Brain (organoid and tissue), 16 donors: ENCODE measurements at places on chromosomes 2 and 18. TPM values are rescaled to one million over a fixed set of nuclear protein-coding genes. Genes with fewer than 3 reads are reported as not detected.
A peak's percentile ranks its signal among the peaks of the same experiment; 100 is the strongest.

Gene DAW1
- polyA plus RNA-seq, result not detected

DNA sequence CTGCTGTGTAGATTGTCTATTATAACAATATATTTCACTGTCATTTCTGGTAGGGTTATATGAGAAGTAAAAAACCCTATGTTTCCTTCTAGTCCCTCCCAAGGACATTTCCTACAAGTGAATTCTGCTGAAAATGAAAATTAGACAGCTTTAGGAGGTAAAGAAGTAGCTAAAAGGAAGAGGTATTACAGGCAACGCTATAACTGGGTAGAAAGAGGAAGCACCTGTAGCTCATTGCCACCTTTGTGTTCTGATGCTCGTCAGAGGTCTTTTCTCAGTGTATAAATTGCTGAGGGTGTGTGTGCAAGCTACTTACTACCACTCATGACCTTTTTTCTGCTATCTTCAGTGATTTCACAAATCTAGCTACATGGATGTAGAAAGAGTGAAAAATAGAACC is 1.4 kb downstream of the DNAJC10 start:
- DNase-seq, result no peak

Gene SH3RF3
- 2.3 TPM for polyA plus RNA-seq

GRCh38 chr2:128069769-128070168 is 21.2 kb upstream of the UGGT1 start:
- DNase-seq, result no peak

DNA sequence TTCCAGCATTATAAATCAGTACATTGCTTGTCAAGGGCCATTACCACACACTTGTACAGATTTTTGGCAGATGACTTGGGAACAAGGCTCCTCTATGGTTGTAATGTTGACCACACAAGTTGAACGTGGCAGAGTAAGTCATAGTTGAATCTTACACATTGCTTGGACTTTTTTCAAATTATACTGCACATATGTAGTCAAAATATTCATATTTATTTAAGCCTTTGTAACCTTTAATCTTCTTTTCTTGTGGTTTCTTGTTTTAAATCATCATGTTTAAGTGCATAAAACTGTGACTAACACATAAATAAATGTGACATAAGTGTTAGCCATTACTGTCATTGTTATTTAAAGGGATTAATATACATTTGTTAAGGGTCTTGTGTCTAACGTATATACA is 52.1 kb upstream of the EPB41L5 start:
- DNase-seq, result no peak

DNA sequence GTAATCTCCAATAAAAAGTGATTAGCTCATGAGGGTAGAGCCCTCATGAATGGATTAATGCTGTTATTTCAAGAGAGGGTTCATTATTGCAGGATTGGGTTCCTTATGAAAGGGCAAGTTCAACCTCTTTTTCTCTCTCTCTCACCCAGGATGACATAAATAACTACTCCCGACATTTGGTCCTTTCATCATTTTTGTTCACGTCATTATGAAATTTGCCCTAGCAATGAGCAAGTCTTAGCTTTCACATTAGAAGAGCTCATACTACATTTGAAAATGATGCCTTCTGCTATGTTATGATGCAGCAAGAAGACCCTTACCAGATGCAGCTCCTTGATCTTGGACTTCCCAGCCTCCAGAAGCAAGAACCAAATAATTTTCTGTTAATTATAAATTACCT is 152.5 kb downstream of the ICOS start:
- no peak for DNase-seq

Gene POTEC
- polyA plus RNA-seq, result not detected

Gene ZNF519
- 2.8 TPM for polyA plus RNA-seq

DNA sequence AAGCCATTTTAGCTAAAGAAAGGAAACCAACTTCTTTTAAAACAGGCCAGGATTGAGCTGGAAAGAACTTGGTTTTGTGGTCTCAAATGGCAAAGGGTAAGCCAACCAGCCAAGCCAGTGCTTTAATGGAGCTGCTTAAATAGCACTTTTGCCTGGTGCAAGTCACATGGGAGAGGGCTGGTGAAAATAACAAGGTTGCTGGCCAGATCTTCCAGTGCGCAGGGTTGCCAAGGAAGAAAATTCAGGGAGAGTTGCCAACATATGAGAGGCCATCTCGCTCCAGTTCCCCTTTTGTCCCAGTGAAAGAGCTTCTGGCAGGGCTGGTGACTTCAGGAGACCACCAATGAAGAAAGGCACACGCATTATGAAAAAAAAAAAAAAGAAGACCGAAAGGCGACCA is 57.3 kb downstream of the IRS1 start:
- DNase-seq, result peak; percentile 84

DNA sequence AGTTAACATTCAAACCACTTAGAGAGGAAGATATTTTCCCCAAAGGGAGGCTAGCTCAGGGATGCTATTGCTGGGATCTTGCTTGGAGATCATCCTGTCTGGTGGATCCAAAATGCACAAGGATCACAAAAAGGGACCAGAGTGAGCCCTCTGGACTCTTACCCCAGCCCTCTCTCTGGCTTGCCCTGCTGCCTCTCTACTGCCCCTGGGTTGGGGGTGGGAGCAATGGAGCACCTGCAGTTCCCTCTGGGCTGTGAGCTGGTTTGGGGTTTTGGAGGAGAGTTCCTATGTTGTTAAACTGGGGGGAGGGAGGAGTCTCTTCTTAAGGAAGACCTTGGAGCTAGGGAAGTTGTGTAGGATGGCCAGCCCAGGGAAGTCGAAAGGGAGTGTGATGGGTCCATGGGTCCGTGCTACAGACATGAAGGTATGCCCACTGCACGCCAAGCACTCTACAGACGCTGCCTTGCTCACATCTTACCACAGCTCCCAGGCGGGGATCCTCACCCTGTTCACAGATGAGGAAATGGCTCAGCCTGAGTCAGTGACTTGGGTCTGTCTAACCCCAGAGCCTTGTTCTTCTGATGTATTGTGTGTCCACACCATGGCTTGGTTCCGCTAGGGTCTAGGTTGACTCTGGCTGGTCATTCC is 3.8 kb downstream of the LBH start:
- DNase-seq, result no peak

- no peak for DNase-seq
Measured at GRCh38 chr2:200604571-200605255, 18.9 kb downstream of the AOX1 start.

Gene CPLX4
- polyA plus RNA-seq, result not detected

GRCh38 chr2:29816651-29817050 is 104.7 kb downstream of the ALK start:
- peak; percentile 18 for DNase-seq
